ENCODE measurements at places on chromosomes 13 and 19. TPM values are rescaled to one million over a fixed set of nuclear protein-coding genes. Genes with fewer than 3 reads are reported as not detected.

GRCh38 chr19:18203408-18203862 is 407 bp downstream of the RAB3A start:
- DNase-seq: no peak

DNA sequence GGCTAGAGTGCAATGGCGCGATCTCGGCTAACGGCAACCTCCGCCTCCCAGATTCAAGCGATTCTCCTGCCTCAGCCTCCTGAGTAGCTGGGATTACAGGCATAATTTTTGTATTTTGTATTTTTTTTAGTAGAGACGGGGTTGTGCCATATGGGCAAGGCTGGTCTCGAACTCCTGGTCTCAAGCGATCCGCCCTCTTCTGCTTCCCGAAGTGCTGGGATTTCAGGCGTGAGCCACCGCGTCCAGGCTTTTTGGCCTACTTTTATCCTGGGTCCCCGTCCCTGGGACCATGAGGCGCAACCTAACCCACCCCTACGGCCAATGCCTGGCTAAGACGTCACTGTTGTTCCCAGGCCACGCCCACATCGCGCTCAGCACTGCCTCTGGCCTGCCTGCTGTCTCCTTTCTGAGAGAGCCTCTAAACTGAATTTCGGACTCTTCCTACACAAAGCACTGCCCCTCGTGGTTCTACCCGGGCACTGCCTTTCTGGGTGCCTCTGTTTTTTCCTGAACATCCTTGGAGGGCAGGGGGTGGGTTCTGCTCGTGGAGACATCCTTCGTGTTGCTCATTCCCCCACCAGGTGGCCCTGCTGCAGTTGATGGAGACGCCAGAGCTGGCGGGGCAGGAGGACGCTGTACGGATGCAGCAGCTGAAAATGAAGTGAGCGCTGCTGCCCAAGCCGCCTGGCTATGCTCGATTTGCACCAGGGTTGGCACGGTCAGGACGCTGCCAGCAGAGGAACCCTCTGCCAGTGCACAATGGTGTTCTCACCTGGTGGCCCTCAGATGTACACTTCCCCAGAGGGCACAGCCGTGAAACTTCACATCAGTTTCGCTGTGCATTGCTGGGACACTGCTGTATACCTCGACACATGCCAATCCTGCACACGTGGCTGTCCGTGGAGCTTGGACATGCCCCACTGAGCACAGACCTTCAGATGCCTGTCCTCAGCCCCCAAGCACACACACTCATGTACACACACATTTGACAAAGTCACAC is 2.0 kb downstream of the REX1BD start:
- DNase-seq: no peak

DNA sequence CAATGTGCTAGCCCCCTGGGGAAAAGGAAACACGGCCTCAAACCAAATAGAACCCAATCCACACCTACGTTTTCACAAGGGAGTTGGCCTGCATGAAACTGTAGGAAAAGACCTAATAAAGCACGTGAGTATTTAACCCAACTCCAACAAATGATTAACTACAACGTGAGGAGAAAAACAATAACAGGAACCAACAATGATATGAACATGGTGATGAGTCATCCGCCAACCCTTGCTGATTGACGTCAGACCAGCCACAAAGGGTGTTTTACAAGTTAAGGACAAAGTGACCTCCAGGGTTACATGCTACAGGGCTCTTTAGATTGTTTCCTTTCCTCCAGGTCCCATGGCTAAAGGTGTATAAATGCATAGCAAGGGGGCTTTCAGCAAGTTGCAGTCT is 460.5 kb downstream of the COG6 start:
- DNase-seq: peak; percentile 79

DNA sequence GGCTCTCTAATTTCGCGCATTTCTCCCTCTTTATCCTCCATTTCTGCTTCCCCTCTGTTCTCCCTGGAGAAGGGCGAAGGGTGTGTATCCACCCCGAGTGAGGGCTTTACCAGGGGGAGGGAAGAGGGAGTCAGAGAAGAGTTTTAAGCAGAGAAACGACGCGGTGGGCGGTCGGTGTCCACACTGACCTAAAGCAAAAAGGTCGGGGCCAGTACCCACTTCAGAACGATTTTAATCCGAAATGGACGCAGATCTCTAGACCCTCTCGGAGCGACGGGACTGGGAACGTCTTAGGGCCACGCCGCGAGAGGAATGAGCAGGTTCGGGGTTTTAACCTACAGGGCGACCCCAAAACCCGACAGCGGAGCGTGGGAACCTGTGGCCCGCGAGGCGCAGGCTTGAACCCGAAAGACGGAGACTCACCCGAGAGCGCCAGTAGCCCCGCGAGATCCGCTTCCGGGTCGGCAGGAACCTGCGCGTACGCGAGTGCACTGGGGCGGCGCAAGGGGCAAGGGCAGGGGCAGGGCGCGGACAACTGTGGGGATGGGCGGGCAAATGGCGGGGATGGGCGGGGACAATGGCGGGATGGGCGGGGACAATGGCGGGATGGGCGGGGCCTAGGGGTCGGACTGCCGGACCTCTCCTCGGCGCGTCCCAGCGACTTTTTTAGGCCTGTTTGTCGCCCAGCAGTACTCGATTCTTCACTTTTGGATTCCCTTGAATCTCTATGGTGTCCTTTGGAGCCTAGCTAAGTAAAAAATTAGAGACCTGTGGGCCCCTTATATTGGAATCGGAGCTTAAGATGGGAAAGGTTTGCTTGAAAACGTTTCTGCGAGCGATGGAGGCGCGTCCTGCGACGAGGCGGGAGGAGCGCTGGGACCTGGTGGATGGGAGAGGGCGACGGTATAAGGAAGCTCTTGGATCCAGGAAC is at the start of gene ZNF677:
ZNF677 (minus strand) TSS at position 463 of the 931 bp plus-strand sequence. CDS start 3,323 bp downstream, outside the sequence.
- DNase-seq: peak; percentile 19

- no peak for DNase-seq
Observed at GRCh38 chr19:48480558-48481500, 11.7 kb downstream of the CYTH2 start.

DNA sequence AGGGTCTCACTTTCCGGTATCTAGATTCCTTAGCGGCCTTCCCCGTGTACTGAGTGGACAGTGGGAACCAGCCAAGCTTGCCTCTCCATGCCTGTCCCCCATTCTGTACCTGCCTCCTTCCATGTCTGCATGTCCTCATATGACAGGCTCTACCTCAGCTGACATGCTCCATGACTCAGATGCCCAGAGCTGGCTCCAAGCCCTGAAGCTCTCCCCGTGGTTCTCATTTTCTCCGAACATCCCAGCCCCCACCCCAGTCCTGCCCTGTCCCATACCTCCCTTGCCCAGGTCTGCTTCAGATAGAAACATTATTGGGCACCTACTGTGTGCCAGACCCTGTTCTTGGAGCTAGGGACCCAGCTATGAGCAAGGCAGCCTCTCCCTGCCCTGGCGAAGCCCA is 17.1 kb upstream of the SHFL start:
- peak; percentile 38 for DNase-seq

GRCh38 chr13:30520571-30520970 is 54.8 kb upstream of the HMGB1 start:
- DNase-seq: peak; percentile 49

GRCh38 chr19:54482889-54483288 is 9.8 kb upstream of the CDC42EP5 start:
- DNase-seq: no peak

DNA sequence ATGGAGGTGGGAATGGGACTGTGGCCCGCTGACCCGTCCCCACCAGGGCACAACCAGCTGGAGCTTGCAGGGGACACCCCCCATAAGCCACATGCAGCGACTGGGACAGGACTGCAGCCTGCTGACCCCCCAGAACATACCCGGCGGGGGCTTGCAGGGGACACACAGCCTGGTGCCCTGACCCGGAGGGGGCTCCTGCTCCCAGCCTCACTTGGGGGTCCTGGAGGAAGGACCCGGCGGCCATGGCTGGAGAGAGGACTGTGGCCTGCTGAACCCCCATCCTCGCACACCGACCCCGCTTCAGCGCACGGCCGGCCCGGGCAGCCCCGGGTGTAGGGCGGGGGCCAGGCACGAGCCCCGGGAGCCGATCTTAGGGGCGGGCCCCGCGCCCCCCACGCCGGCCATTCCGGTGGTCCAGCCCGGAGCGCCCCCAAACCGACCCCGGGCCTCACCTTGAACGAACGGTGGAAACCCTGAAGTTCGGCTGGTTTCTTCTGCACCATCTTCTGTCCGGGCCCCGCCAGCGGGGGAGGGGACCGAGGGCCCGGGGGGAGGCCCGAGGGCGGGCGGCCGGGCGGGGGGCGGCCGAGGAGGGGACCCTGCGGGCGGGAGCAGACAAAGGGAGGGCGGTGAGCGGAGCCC is 574 bp downstream of the MKNK2 start:
- DNase-seq: no peak

- no peak for DNase-seq
Observed at GRCh38 chr19:17836530-17836929, 11.3 kb downstream of the JAK3 start.

The CRX gene
- not detected for total RNA-seq

The KLK15 gene
- not detected for total RNA-seq

Measured in A172 (cell line).